Vagina (tissue), 2 donors: ENCODE measurements at places on chromosomes 3 and 15.

- no peaks in the 10 kb centered on the region for H3K36me3 ChIP-seq
- no peak overlapping the region for H3K4me3 ChIP-seq
Measured at GRCh38 chr15:75036212-75036616, 12.8 kb downstream of the PPCDC start.

DNA sequence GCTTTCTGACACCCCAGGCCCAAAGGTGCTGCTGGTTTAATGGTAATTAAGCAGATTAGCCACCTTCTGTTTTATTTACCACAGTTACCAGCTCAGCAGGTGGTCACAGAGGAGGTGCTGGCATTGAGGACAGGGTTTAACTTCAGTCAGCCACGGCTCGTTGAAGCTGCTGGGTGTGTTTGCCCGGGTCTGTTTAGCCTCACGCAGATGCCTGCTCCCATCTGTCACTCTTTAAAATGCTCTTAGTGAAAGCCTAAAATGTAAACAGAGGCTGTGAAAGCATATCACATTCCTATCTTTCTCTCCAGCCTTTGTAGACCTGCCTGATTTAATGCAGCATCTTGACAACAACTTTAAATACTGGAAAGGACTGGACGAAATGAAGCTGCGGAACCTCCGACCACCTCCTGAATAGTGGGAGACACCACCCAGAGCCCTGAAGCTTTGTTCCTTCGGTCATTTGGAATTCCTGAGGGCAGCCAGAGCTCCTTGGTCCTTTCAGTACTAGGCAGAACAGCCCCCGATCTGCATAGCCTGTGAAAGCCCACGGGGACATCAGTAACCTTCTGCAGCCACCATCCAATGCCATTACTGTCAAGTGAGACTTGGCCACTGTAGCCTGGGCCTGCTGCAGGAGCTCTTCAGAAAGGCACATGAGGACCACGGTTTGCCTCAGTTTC, 156.0 kb downstream of the PDE8A start:
- H3K27ac ChIP-seq: no peak overlapping the region
- no peaks in the 10 kb centered on the region for H3K27me3 ChIP-seq
- H3K36me3 ChIP-seq: no peaks in the 10 kb centered on the region
- DNase-seq: no peak

- no peak overlapping the region for H3K4me3 ChIP-seq
- no peak overlapping the region for H3K27ac ChIP-seq
Measured at GRCh38 chr3:156632601-156633000, 41.8 kb upstream of the TIPARP start.

DNA sequence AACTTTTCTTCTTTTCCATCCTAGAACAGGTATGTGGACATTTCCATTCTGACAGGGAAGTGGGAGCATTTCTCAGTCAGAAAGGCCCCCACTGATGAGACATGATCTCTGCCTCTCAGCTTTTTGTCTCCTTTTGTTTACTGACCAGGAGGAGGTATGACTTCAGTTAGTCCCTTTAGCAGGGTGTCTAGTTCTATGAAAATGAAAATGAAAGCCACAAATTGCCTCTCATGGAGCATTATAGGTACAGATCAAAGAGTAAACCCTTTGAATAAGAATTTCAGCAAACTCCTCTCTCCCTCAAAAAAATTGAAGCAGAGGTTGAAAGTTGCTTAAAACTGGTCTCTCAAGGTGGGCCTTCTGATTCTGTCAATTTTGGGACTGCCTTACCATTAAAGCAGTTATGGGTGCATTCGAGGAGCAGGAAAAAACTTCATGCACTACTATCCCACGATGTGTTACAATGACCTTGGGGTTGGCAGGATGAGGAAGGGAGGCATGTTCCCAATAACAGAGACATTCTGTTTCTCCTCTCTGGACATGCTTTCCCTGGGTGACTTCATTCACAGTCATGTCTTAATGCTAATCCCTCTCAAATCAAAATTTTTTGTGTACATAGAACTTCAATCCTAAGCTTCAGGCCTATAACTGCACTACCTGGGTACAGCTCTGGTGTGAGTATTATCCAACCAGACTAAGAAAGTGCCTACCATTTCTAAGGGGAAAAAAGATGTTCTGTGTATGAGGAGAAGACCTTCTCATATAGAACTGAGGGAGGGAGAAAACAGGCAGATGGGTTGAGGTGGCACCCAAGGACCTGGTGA, 50.6 kb upstream of the TBC1D23 start:
- peaks cover 23% of the 10 kb centered on the region for H3K4me1 ChIP-seq
- no peak overlapping the region for H3K4me3 ChIP-seq
- H3K36me3 ChIP-seq: no peaks in the 10 kb centered on the region
- no peaks in the 10 kb centered on the region for H3K27me3 ChIP-seq

- no peaks in the 10 kb centered on the region for H3K27me3 ChIP-seq
- no peak overlapping the region for H3K27ac ChIP-seq
- H3K36me3 ChIP-seq: no peaks in the 10 kb centered on the region
- no peak overlapping the region for H3K4me3 ChIP-seq
Measured at GRCh38 chr3:127848131-127849129, 26.1 kb upstream of the MGLL start.
